ENCODE measurements at places on chromosomes 3 and 15. TPM values are rescaled to one million over a fixed set of nuclear protein-coding genes. Genes with fewer than 3 reads are reported as not detected.

TRIM42 gene
- not detected for polyA plus RNA-seq

FILIP1L gene
- 14.9 TPM for polyA plus RNA-seq

SAXO2 gene
- 0.23 TPM for polyA plus RNA-seq

SLC12A1 gene
- polyA plus RNA-seq: 0.03 TPM

CCR2 gene
- 1.2 TPM for polyA plus RNA-seq

UBL7 gene
- polyA plus RNA-seq: 34.4 TPM

CLK3 gene
- 75.5 TPM for polyA plus RNA-seq

LARP6 gene
- 3.6 TPM for polyA plus RNA-seq
